ENCODE measurements at places on chromosomes 5 and 9. TPM values are rescaled to one million over a fixed set of nuclear protein-coding genes. Genes with fewer than 3 reads are reported as not detected.
A peak's percentile ranks its signal among the peaks of the same experiment; 100 is the strongest.

Gene IFNA17
- not detected for total RNA-seq

Gene FAT2
- total RNA-seq = 0.41 TPM

Gene PSAT1
- 8.2 TPM for total RNA-seq

Gene SEMA5A
- total RNA-seq = 38.9 TPM

Gene IFNA21
- total RNA-seq = not detected

Gene PLAC8L1
- total RNA-seq = not detected

Gene SURF4
- 142 TPM for total RNA-seq

Gene ACTBL2
- not detected for total RNA-seq

Gene TTC23L
- total RNA-seq = 0.20 TPM

GRCh38 chr9:94888775-94889174 is 162.3 kb downstream of the AOPEP start:
- DNase-seq = no peak

DNA sequence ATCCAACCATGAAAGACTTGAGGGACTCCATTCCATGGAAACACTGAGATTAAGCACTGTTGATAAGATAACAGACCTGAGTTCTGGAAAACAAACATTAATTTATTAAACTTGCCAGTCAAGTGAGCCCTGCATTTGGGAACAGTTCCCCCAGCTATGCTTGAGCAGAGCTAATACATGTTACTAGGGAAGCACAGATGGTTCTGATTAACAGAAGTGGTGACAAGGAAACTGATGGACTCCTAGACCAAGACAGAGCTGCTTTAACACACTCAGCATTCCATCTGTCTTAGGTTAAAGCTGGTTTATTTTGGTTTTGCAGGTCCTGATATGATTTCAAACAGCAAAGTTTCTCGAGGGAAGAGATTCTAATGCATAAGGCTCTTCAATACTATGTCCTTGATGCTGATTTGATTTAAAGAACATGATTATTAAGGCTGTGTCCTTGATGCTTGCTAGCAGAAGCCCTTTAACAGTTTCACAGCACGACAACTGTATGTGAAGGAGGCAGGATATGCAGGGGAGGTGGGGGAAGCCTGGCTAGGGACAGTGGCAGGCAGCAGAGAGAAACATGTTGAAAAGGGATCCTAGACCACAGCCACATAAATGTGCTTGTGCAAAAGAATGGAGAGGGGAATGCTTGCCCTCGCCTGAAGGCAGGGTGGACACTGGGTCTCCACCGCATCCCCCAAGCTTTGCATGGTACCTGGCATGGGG is 66.2 kb downstream of the ACTBL2 start:
- no peak for DNase-seq

DNA sequence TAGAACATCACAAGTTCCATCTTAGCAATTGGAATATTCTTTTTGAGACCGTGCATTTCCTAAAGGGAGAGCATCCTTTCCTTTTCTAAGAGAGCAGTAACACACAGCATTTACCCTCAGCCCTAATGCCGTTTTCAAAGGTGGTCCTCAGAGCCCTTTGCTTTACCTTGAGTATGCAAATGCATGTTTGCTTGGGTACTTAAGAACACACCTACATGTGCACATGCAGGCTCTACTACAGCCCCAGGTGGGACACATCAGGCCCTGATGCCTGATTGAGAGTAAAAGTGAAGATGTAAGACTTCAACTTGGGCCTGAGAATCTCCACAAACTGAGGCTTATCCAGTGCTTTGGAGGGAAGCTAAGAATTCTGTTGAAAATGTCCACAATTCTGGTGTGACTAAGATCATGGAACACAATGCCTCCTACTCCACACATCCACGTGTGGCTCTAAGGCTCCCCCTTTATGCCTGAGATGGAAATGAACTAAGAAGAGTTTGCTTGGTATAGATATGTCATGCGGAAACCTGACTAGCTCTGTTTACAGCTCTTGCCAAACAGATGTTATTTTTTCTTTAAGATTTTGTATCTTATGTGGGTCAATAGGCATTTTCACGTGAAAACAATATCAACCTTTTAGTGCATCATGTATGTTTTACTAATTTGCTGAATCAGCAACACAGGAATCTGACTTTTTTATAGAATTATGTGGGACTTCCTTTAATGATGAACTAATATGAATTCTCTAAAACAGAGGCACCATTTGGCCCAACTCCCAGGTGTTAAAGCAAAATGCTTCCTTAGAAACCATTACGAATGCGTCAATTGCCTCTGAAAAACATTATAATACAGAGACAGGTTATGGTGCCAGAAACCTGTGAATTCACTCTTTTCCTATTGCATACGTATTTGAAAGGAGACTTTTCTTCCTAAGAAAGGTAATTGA is 48.9 kb upstream of the SLC2A8 start:
- DNase-seq = no peak

GRCh38 chr9:87795178-87795577 is 69.3 kb downstream of the CTSL start:
- DNase-seq = no peak

- no peak for DNase-seq
These were observed 17.4 kb downstream of the FGF18 start for GRCh38 chr5:171436804-171437285.

DNA sequence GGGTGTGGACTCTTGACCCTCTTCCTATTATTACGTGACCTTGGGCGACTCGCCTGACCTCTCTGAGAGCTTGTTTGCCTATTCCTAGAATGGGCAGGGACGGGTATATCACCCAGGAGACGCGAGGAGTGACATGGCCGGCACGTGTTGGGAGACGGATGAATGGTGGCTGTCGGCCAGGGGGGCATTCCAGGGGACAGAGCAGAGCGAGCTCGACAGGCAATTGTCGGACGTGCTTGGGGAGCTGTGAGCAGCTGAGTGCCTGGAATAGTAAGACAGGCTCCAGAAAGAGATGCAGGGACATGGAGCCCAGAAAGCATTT is 29.3 kb upstream of the UNC5A start:
- peak; percentile 64 for DNase-seq

DNA sequence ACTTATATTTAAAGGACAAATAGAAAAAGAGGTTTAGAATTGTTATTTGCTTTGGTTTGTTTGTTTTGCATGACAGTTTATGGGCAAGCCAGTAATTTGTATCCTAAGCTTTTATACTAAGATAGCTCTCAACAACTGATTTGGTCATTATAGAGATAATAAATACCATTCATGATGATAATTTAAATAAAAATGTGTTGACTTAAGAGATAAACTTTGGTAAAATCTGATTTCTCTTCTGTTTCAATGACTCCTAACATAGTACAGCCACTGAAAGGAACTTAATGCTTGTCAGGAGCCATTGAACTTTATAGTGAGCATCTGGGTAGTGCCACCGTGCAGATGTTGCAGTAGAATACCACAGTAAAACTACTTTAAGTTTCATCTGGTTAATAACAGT is 160.7 kb upstream of the ACOT12 start:
- DNase-seq = no peak

DNA sequence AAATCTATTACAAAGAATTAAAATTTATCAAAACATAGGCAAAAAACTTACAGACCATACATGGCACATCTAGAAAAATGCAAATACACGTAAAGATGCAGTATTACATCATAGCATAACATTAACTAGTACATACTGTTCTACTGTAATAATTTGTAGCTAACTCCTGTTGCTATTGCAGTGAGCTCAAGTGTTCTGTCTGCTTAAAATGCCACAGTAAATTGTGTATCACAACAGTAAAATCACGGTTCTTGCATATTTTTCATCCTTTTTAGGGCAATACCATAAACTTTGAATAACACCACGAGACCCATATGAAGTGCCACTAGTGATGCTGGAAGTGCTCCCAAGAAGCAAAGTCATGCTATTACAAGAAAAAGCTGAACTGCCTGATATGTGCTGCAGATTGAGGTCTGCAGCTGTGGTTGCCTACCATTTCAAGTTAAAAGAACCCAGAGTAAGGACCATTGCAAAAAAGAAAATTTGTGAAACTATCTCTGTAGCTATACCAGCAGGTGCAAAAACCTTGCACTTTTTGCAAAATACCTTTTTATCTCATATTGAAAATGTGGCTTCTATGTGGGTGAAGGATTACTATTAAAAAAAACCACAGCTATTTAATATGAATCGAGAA is 14.2 kb downstream of the HOMER1 start:
- DNase-seq = no peak

- no peak for DNase-seq
These were observed 5.5 kb upstream of the AOPEP start for GRCh38 chr9:94720846-94721549.

- no peak for DNase-seq
These were observed 286.6 kb upstream of the POU5F2 start for GRCh38 chr5:94028001-94028400.

DNA sequence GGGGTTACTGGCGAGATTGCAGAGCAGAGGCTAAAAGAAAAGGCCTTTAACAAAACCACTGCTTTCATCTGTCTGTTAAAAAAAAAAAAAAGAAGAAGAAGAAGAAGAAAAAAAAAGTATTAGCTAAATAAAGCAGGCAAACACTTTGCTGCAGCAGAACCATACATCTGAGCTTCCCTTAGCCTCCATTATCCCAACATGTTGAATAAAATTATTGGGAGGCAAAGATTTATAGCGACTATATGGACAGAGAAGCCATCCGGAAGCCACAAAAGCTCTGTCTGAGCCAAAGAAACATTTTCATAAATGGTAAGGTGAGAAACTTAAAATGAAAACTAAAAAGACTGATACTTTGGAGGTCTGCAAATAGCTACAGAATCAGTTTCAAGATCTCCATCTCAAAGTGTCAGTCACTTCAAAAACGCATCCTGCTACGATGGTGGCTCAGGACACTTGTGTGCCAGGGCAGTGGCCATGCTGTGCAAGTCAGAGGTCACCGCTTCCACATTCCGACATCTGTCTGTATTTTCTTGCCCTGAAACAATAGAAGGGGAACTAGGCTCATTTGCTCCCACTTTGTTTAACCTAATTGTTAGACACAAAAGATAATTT is 9.6 kb downstream of the EFNA5 start:
- no peak for DNase-seq

DNA sequence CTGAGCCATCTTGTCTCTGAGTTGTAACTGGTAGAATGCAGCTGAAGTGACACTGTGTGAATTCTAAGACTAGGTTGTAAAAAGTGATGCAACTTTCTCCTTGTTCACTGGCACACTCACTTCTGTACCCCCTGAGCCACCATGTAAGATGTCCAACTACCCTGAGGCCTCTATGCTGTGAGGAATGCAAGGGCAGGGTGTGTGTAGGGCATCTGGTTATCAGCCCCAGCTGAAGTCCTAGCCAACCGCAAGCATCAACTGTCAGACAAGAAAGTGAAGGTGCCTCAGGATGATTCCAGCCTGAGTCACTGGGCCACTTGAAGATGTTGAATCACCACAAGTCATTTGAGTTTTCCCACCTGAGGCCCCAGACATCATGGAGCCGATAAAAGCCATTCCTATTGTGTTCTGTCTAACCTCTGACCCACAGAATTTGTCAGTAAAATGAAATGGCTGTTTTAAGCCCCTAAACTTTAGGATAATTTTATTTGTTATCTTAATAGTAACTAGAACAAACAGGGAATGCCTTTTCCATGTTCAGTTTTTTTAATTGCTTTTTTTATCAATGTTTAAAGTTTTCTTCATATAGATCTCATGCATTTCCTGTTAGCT is 18.7 kb upstream of the RHOBTB3 start:
- DNase-seq = no peak

- no peak for DNase-seq
These were observed 46.9 kb upstream of the GAS1 start for GRCh38 chr9:86994231-86994630.

DNA sequence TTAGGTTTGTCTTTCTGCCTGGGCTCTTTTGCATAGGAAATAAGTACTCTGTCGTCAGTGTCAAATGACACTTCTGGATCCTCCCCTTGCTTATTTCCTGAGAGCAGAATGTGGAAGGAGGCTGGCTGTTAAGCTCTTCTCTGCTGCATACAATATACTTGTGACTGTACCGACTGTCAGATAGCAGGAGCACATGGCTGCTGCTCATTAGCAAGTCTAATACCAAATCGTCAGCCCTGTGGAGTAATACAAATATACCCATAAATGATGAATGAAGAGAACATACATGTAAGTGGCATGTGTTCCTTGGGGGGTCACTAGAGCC is at the start of gene GPR151:
GPR151 (minus strand) TSS at position 40 of the 325 bp plus-strand sequence. CDS start 77 bp downstream, outside the sequence.
- no peak for DNase-seq

GRCh38 chr5:175335691-175336090 is 108.3 kb downstream of the DRD1 start:
- DNase-seq = no peak

GRCh38 chr9:6996061-6996854 is 238.5 kb downstream of the KDM4C start:
- DNase-seq = no peak

Measured in upper lobe of right lung (tissue), 1 donor.